ENCODE measurements at places on chromosomes 1 and 21.

GRCh38 chr1:246425139-246425794, 81.8 kb downstream of the SMYD3 start:
- no peak for DNase-seq

- DNase-seq, result no peak
Observed at GRCh38 chr1:29462096-29462495, 225.8 kb downstream of the PTPRU start.

DNA sequence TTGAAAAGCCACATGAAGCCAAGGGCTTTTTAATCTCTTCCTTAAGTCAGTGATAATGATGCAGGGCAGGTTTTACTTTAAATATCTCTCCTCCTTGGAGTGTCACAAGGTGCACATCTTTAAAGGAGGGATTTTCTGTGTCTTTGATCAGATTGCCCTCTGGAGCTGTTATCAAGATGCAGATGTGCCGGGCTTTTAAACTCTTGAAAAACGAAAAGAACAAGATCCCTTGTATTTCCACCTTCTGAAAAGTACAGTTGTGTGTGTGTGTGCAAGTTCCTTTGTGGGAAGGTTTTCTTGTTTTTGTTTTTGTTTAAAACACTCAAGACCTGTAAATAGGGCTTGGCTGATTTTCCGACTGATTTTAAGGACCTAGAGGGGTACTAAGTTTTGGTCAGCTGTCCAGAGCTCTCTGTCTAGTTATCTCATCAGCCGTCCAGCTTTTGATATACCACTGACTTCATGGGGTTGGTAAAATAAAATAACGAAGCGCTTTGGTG, 1.6 kb downstream of the MARK1 start:
- DNase-seq, result no peak

- no peak for DNase-seq
Observed at GRCh38 chr1:231610388-231610787, 16.2 kb upstream of the DISC1 start.

- no peak for DNase-seq
Observed at GRCh38 chr1:89503690-89504089, 20.9 kb upstream of the LRRC8B start.

- DNase-seq, result no peak
Observed at GRCh38 chr1:193077991-193078390, 18.6 kb downstream of the RO60 start.

DNA sequence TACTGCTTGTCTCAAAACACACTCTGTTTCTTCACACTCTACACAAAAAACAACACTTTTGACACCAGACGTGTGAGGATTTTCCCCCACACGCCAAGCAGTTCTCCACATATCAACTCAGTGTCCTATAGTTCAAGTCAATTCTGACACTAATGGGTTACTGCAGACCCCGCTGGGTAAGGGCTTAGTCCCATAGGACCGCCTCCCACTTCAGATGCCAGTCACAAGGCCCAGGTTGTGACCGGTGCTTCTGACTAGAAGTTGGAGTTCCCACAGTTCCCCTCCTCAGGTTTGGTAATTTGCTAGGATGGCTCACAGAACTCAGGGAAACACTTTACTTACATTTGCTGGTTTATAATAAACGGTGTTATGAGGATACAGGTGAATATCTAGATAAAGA, 19.9 kb downstream of the VPS13D start:
- DNase-seq, result no peak

Data from Ammon's horn (tissue), 1 donor.